Left forelimb (tissue), 1 donor: ENCODE measurements at places on chromosomes 12 and 14.

DNA sequence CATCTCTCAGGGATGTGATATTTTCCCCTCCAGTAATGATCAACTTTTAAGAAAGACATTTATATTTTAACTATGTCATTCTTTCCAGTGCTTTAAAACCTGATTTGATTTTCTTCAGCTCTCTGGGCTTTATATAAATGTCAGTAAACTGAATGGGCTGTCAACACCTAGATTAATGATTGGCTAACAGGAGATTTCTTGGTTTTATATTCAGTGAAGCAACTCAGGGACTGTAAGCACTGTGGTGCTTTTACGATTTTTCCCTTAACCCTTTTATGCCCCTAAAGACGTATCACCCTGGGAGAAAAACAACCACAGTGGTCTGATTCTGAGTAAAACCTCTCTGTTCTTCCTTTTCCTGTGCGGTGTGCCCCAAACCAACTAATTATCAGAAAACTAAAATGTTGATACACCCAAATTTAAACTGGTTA is 38.0 kb downstream of the PTGER2 start:
- no peak for DNase-seq

GRCh38 chr14:85453401-85454225 is 76.3 kb upstream of the FLRT2 start:
- no peak for DNase-seq

DNA sequence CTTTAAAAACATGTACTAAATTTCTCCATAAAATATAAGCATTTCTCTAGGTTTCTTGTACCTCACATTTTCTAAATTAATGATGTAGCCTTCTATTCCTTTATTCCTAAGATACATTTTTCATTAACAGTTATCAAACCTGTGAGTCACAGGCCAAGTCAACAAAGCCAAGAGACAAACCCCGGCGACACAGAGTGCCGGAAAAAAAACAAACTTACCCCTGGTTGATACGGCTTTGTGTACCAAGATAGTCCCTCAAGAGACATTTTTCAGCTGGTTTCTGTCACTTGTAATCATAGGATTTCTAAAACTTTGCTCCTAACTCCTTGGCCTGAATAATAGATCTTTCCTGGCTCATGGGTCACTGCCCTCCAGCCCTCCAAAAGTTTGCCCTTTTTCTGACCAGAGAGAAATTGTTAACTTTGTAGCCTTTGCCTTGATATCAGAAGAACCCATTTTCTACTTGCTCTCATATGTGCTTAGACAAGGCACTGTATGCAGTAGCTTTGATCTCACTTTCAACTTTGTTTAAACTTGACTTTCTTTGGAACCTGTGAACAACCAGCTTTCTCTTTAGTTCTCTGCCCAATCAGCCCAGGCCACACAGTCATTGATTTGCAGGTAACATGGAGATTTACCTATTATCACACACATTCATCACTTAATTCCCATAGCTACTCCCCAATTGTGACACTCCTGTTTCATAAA is 172.2 kb downstream of the PRKD1 start:
- DNase-seq: no peak

DNA sequence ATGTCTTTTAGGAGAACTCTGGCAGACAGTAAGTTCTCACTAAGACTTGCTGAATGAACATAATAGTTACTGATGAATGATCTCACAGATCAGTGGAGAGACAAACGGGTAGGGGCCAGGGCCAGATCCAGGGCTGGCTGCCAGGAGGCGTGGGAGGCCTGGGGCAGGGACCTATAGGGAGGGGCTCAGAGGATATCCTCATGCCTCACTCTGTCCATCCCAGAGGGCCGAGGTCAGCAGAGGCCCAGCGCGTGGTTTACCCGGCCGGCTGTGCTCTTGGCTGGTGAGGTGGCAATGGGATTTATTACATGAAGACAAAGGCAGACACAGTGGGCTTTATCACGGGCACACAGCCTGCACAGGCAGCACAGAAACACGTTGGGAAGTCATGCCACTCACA is 85.4 kb downstream of the CHGA start:
- no peak for DNase-seq
